Mesenteric fat pad (tissue), 1 donor: ENCODE measurements at places on chromosomes 12 and 14. TPM values are rescaled to one million over a fixed set of nuclear protein-coding genes. Genes with fewer than 3 reads are reported as not detected.

PRB4 gene
- total RNA-seq, result not detected

GRCh38 chr12:43145481-43145880, 406.5 kb downstream of the ADAMTS20 start:
- DNase-seq, result no peak

GRCh38 chr12:115062741-115063140, 378.8 kb upstream of the TBX3 start:
- DNase-seq, result no peak

MSRB3 gene
- total RNA-seq, result 81.1 TPM
